ENCODE measurements at places on chromosomes 4 and X.

- no peak for DNase-seq
These were observed 68.4 kb downstream of the MAOB start for GRCh38 chrX:43813898-43814297.

- no peak for DNase-seq
These were observed 54.2 kb downstream of the AFAP1 start for GRCh38 chr4:7885216-7886006.

- no peak for DNase-seq
These were observed 148.6 kb downstream of the STK32B start for GRCh38 chr4:5199912-5200311.

- no peak for DNase-seq
These were observed 4.2 kb downstream of the PI4K2B start for GRCh38 chr4:25238052-25238451.

DNA sequence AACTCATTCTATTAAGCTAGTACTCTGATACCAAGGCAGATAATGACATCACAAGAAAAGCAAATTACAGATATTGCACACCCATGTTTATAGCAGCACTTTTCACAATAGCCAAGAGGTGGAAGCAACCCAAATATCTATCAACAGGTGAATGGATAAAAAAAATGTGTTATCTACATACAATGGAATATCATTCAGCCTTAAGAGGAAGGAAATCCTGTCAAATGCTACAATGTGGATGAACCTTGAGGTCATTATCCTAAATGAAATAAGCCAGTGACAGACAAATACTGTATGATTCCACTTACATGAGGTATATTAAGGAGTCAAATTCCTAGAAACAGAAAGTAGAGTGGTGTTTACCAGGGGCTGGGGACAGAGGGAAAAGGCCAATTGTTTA, 14.3 kb downstream of the FABP2 start:
- no peak for DNase-seq

DNA sequence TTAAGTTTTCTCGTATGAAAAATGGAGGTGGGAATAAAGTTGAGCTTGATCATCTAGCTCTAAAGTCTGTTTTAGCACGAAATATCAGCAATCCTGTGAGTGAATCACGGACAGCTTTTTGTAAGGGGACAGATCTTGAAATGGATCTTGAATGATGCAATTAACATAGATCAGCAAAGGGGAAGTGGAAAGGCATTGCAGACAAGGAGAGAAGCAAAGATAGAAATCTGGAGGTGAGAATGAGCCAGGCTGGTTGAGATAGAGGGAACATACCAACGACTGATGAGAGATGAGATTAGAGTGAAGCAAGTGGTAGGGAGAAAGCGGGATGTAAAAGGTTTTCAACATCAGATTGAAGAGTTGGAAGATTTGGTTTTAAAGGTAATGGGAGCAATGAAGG, 4.6 kb upstream of the DGKK start:
- DNase-seq = no peak

GRCh38 chr4:172989984-172990820, 178.4 kb upstream of the GALNT7 start:
- DNase-seq = no peak

DNA sequence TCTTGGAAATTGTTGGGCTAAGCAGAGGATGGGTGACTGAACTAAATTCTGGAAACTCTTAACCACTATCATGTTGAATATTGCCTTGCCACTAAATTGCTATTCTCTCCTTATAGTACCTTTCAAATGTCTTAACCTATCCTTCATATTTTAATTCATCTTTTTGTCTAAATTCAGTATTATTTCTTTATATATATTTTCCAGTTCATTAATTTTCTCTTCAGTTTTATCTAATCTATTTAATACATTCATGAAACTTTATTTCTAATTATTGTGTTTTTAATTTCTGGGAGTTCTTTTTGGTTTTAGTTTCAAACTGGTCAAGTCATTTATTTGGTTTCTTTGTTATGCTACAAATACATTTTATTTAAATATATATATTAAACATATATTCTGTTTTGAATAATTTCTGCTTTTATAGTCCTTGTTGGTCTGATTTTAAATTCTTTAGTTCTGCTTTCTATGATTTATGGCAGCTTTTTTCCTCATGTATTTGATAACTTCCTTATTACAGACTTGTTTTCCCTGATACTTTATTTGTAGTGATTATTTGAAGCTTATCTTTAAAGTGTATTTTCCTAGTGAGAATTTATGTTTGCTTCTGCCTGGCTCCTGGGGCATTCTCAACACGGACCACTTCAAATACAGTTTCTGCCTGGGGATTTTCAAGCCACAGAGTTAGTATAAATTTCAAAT, 8.5 kb upstream of the GUCY1A1 start:
- DNase-seq = no peak

DNA sequence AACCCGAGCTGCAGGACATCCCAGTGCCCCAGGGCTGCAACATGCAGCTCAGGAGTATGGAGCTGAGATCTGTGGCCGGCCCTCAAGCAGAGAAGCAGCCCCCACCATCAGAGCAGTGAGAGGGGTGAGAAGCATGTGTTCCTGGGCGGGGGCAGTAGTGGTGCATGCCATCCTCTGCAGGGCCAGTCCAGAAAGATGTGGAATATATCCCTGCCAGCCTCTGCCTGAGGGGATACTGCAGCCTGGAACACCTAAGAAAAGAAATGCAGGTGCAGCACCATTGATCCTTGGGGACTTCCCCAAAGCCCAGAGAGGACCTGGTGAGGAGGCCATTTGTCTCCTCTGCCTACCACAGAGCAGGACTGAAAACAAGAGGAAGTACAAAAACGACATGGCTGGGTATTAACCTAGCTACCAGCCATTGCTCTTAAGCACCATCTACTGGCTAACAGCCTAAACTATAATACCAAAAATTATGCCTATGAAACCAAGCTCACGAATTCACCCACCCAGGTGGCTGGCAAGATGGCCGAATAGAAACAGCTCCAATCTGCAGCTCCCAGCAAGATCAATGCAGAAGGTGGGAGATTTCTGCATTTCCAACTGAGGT, 158.8 kb downstream of the ADGRA3 start:
- DNase-seq = no peak

DNA sequence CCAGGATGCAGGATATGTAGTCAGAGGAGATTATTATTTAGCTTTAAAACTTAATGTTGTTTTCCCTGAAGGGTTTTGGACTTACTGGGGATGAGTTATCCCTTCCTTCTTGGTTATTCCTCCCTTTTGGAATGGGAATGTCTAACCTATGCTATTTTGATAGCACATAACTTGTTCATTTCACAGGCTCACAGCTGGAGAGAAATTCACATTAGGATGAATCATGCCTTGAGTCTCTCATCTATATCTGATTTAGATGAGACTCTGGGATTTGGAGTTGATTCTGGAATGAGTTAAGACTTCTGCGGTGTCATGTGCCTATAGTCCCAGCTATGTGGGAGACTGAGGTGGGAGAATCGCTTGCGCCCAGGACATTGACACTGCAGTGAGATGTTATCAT, 81.1 kb downstream of the ATP11C start:
- DNase-seq = no peak

GRCh38 chrX:101388604-101389003, 2.2 kb upstream of the RPL36A start:
- no peak for DNase-seq

- DNase-seq = no peak
These were observed 311.5 kb downstream of the TENM3 start for GRCh38 chr4:182554736-182555135.

- DNase-seq = no peak
These were observed 638.9 kb downstream of the MID1IP1 start for GRCh38 chrX:39439906-39440798.

- DNase-seq = no peak
These were observed 195.9 kb downstream of the CPEB2 start for GRCh38 chr4:15198070-15198727.

DNA sequence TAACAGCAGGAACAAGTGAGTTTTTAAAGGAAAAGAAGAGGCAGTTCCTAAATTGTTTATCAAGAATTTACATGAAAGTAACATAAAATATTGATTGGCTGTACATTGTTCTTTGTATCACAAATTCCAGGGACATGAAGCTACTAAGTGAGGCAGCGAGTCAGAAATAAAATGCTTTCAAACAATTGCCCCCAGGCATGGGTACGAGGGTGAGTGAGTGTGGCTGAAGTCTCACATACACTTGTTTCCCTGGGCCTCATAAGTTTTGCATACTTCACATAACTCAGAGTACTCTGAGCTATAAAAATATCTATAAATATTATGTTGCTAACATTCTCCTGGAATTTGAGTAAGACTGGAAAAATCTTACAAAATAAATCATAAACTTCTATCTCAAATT, 511.6 kb upstream of the PRKX start:
- DNase-seq = no peak

GRCh38 chr4:176380352-176381157, 60.8 kb downstream of the SPCS3 start:
- no peak for DNase-seq

- DNase-seq = no peak
These were observed 189.8 kb upstream of the AFF2 start for GRCh38 chrX:148310426-148311165.

DNA sequence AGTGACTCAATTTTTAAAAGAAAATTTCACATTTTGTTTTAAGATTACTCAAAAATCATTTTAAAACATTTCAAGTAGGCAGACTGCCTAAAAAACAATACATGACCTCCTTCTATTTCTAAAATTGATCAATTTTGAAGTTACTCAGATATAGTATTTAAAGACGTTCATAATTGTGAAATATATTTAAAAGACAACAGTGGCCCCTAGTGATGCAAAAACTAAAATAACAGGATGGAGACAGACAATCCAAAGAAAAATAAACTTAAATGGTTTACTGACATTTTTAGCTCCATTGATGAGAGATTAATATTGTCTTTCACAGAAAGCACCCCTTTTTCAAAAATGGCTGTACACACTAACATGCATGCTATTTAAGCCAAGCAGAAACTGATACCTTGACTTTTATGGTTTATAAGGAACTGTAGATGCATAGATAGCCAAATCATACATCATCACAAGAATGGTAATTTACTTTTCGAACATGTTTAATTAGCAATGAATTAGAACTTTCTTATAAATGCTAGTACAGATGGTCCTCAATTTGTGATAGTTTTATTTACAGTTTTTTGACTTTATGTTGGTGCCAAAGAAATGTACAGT, 69.8 kb upstream of the FAT4 start:
- no peak for DNase-seq

- DNase-seq = no peak
These were observed 113.9 kb upstream of the ANXA3 start for GRCh38 chr4:78437608-78438088.

GRCh38 chr4:2500547-2500946, 31.6 kb downstream of the RNF4 start:
- DNase-seq = no peak

DNA sequence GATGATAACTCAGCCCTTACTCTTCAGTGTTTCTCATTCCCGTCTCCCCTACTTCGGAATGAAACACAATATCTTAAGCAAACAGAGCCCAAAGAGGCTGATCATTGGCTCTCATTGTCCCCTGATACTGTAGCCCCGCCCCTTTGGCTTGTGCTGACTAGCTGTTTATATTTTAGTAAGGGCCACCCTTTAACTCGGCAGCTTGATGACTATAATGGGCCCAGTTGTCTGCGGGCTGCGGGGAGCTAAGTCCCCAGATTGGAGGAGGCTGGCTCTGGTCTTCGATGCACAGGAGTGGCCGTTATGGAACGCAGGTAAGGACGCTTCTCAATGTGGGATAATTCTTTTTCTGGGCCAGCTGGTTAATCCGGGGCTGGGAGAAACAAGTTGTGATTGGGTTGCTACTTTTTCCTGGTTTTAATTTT, at the start of gene TRIM2:
Gene TRIM2 (plus strand): TSS at position 197 of the 425 bp plus-strand sequence. CDS start 88 bp downstream, at position 285.
- no peak for DNase-seq

GRCh38 chrX:43552156-43552555, 103.9 kb upstream of the MAOA start:
- DNase-seq = no peak

- no peak for DNase-seq
These were observed 37.3 kb downstream of the SEC24D start for GRCh38 chr4:118798658-118799057.

DNA sequence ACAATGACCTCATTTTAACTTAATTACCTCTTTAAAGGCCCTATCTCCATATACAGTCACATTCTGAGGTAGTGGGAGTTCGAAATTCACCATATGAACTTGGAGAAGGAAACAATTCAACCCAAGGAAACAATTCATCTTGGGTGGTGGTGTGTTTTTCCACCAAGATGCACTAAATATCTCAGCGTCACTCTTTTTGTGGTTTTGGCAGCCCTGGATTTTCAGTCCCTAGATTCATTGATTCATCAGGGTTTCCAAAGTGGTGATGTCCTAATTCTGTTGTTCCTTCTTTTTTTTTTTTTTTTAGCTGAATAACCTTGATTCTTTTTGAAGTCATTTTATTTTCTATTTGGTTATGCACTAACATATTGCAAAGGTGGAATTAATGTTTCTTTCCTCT, 162.6 kb upstream of the RAPGEF2 start:
- no peak for DNase-seq

DNA sequence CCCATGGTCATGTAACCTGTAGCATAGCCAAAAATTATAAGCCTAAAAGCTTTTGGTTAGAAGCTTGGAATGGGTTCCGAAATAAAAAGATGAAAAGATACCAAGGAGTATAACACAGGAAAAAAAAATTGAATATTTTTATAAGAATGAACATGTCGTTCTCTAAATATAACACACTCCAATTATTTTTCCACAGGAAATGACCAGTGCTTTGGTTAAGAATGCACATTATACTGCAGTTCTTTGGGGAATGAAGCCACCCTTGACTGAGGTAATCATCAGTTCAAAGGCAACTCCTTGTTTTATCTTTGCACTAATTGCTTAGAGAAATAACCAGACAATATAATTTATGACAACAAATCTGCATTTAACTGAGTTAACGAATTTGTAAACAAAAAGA, 6.6 kb upstream of the GASK1B start:
- DNase-seq = no peak

- no peak for DNase-seq
These were observed at the start of gene TLR10 for GRCh38 chr4:38782452-38783108. Gene TLR10 (minus strand): TSS chr4:38782990. CDS start chr4:38775590, 7,400 bp downstream.

DNA sequence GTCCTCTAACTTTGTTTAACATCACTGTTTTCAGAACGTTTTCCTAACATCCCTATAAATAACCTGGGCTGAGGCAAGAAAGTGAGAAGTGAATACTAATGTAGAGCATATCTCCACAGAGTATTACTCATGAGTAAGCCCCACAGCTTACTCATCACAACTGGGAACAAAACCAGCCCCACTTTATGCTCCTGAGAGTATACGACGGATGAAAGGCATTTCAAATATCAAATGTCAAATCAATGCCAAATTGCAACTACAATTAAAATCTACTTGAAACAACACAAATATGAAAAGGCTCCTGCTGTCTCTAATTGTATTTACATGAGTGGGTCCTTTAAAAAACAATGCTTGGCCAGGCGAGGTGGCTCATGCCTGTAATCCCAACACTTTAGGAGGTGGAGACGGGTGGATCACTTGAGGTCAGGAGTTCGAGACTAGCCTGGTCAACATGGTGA, 41.2 kb downstream of the SH3RF1 start:
- DNase-seq = no peak

DNA sequence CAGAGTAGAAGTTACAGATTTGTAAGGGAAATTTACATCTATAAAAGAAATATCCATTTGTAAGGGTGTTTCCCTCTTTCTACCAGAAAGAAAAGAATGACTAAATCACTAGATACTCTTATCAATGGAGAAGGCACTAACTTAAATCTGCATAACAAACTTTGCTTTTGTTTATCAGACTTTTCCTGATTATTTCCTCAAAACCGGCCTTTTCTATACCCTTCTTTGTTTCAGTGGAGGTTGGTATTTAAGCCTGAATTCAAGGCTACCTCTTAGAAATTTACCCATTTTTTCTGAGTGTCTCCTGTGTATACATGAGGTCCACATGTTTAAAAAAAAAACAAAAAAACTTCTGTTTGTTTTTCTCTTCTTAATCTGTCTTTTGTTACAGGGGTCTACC, 80.4 kb upstream of the GRPR start:
- no peak for DNase-seq
